ENCODE measurements at places on chromosomes 4 and X.

GRCh38 chr4:15809466-15809865 is 31.3 kb downstream of the CD38 start:
- DNase-seq, result no peak

DNA sequence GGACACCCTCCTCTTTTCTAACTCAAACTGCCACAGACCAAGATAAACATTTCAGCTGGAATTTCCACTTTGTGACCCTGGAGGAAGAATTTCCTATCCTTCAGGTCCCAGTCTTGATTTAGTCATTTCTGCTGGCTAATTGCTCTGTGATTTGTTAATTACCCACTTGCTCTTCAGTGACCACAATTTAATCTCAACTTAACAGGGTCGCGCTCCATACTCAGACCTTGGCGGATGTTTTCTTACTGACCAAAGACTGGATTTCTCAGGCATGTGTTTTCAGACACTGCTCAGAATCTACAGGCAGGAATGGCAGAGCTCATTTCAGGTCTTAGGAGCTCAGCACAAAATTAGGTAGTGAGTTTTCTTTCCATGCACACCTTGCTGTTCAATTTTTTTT is 188.9 kb downstream of the ASMT start:
- no peak for DNase-seq

DNA sequence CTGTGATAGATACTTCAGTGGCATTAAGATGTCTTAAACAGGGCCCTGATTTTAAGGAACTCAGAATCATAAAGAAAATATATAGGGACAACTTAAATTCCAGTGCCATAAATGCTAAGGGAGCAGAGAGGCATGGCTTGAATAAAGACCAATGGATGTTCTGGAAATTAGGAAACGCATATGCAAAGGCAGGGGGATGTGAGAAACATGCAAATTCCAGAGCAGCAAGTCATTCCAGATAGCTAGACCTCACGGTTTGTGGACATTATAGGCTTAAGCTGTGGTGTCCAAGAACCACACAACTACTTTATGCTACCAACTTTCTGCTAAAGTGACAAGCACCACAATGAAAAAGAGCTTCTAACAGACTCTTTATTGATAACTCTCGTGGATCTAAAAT is 132.6 kb upstream of the ANK2 start:
- no peak for DNase-seq

GRCh38 chr4:158836002-158836369 is 67.2 kb downstream of the FNIP2 start:
- no peak for DNase-seq

DNA sequence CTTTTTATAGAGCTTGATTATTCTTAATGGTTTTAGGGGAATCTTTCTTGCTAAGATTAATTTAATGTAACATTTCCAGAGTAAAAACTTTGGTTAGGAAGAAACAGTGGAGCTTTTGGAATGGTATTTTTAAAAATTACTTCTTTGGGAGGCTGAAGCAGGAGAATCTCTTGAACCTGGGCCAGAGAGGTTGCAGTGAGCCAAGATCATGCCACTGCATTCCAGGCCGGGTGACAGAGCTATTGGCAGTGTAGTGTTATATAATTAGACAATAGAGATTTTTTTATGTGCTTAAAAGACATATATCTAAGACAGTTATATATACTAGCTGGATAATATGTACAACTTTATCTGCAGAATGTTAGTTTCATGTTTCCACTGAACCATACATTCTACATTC is 585.6 kb downstream of the ADGRL3 start:
- DNase-seq, result no peak

- no peak for DNase-seq
Observed at GRCh38 chr4:53478671-53479456, 101.4 kb downstream of the FIP1L1 start.

DNA sequence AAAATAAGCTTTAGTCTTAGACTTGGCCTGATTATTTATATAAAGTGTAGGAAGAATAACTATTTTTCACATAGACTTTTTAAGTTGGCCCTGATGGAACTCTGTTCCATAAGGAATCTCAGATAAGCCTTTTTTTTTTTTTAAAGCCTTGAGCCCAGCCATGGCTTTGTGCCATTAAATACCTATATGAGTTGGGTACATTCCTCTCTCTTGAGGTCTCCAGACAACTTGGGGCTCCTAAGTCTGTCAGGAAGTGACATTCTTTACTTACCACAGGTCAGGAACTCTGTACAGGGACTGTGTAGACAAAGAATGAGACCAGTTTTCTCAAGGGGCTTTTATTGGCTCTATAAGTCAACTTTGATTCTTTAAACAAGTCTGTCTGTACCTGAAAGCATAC is 27.1 kb upstream of the IGFBP7 start:
- DNase-seq, result no peak

- DNase-seq, result no peak
Observed at GRCh38 chrX:130578906-130579305, 177.1 kb downstream of the RBMX2 start.

DNA sequence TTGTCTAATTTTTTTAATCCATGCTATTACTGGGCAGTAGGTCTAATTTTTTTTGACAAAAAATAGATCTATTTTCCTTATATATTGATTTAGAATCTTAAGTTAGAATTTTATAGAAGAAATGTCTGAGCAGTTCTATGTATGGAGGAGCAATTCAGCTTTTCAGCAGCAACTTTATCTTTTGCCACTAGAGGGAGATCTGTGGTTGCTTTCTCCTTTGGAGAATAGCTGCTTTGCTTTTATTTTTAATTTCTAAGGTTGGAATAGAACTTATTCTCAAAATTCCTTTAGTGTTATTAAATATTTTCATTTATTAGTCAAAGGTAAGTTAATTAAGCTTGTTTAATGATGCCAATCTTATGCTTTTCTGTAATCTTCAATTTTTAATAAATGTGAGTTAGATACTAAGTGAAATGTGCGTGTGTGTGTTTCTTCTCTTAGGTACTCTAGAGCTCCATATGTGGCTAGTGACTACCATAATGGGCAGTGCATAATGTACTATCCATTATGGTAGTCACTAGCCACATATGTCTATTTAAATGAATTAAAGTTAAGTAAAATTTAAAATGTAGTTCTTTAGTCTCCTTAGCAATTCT is 29.3 kb downstream of the FAM199X start:
- DNase-seq, result peak; percentile 6

DNA sequence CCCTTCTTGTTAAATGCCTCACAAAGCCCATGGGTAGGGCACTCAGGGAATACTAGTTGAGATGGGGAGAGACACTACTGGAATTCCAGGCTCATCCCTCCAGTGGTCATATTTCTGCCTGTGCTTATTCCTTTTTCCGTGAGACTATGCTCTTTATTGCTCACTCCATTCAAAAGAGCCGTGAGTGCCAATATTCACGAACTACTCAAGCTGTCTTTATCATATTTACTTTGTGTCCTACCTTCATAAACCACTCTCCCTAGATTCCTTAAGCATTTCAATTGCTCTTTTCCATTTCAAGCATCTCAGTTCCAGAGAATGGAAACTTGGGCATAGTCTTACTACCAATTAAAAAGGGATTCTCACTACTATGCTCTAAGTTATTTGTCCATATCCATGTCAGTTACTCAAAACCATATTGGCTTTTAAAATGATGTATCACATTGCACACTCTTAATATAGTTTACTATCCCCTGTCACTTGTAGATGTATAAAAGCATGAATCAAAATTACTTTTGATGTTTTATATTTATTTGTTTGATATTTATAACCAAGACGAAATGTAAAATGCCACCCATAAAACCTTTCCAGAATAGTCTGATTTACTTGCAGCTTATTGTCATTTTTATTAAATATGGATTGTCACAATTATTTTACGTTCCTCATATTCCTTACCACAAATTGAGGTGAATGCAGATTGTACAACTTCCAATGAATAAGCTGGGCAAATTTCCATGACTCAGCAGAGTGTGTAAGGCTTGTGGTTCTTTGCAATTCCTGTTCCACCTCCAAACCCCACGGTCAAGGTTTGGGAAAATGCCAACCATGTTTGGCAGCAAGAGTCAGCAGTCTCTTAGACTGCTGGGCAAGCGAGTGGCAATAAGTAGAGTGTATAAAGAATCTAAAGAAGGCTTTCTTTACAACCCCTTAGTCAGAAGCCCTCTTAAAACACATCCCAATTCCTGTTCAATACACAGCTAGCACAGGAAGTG is 24.4 kb downstream of the ENOX2 start:
- DNase-seq, result no peak
